ENCODE measurements at places on chromosomes 16 and 17. TPM values are rescaled to one million over a fixed set of nuclear protein-coding genes. Genes with fewer than 3 reads are reported as not detected.
A peak's percentile ranks its signal among the peaks of the same experiment; 100 is the strongest.

DNA sequence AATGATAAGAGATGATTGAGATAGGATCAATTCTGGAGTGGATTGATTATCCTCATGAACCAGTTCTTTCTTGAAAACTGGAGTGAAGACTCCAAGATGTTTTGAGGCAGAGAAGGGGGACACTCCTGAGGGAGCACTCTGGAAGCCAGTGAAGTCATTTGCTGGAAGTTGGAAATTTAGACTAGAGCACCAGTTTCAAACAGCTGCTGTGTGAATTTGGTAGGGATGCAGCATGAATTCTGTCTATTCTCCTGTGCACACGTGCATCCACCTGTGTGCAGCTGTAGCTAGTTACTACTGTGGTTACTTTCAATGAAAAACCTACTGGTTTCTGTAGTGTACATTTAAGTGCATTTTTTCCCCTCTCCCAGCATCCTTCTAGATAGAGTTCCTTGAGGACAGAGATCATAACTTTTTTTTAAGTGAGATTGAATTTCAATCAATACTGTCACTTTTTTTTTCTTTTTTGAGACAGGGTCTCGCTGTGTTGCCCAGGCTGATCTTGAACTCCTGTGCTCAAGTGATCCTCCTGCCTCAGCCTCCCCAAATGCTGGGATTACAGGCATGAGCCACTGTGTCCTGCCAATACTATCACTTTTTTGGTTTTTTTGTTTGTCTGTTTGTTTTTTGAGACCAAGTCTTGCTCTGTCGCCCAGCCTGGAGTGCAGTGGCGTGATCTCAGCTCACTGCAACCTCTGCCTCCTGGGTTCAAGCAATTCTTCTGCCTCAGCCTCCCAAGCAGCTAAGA, 65.9 kb downstream of the TUBD1 start:
- H3K27ac ChIP-seq, result peak overlapping the region; percentile 82
- H3K27me3 ChIP-seq, result no peaks in the 10 kb centered on the region
- no peaks in the 10 kb centered on the region for H3K36me3 ChIP-seq
- H3K4me3 ChIP-seq, result no peak overlapping the region

GRCh38 chr16:27363797-27364196, 38.2 kb upstream of the IL21R start:
- H3K36me3 ChIP-seq, result no peaks in the 10 kb centered on the region
- no peak overlapping the region for H3K4me3 ChIP-seq
- no peaks in the 10 kb centered on the region for H3K4me1 ChIP-seq

DNA sequence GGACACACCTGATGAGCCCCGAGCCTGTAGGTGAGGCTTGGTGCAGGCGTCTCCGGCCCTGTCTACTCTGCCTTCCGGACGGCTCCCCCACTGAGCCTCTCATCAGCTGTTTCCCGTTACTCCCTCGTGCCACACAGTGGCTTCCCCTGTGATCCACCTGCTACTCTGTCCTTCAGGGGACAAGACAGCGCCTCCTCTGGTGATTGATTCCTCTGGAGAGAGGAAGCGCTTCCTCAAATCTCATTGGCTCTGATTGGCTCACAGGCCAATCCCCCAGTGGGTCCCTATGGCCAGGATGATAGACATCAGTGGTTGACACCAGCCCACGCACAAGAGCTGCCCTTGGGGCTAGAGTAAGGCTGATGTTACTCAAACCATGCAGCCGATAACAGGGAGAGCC, 24.0 kb downstream of the RNF213 start:
- H3K4me3 ChIP-seq, result no peak overlapping the region
- peaks cover 4% of the 10 kb centered on the region for H3K4me1 ChIP-seq
- H3K36me3 ChIP-seq, result no peaks in the 10 kb centered on the region

DNA sequence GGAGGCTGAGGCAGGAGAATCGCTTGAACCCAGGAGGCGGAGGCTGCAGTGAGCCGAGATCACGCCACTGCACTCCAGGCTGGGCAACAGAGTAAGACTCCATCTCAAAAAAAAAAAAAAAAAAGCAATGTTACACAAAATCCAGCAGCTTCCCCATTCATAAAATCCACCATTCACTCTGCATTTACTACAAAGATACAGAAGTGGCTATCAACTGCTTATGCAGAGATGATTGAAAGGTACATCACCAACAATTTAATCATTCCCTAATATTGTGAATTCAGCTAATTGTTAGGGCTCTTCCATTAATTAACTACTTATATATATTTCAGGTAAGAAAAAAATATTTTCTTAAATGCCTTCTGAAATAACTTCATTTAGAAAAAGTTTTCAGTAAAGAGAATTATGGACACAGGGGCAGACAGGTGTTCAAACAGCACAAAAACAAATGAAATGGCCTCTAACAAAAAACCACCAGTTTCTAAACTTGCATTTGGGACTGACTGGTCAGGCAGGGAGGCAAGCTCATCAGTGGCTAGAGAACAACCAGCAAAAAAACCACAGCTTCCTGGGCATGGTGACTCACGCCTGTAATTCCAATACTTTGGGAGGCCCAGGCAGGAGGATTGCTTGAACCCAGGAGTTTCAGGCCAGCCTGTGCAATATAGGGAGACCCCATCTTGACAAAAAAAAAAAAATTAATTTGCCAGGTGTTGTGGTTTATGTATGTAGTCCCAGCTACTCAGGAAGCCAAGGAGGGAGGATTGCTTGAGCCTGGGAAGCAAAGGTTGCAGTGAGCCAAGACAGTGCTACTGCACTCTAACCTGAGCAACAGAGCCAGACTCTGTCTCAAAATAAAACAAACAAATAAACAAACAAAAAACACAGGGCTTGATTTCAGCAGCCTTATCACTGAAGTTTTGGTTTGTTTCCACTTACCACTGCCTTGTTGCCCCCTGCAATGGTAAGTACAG, 26.3 kb downstream of the ERN1 start:
- H3K36me3 ChIP-seq, result no peaks in the 10 kb centered on the region
- no peak overlapping the region for H3K27ac ChIP-seq
- H3K4me1 ChIP-seq, result peaks cover 5% of the 10 kb centered on the region
- no peak for DNase-seq
- no peaks in the 10 kb centered on the region for H3K27me3 ChIP-seq

DNA sequence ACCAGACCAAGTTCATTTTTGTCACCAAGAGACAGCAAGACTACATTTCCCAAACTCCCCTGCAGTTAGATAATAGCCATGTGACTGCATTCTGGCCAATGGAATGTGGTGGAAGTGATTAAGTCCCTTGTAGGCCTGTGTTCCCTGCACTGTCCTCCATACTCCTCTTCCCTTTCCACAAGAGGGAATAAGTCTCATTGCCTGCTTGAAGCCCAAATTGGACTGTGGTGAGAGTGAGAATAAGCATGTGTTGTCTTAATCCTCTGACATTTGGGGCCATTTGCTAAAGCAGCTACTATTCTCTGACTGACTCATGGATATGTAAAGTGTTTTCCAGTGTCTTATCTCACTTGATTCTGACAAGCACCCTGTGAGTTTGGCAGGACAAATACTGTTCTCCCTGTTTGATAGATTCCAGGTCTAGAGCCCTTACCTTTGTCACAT, 20.7 kb downstream of the PIK3R6 start:
- no peaks in the 10 kb centered on the region for H3K27me3 ChIP-seq
- no peak overlapping the region for H3K4me3 ChIP-seq
- no peak overlapping the region for H3K27ac ChIP-seq
- no peaks in the 10 kb centered on the region for H3K4me1 ChIP-seq

DNA sequence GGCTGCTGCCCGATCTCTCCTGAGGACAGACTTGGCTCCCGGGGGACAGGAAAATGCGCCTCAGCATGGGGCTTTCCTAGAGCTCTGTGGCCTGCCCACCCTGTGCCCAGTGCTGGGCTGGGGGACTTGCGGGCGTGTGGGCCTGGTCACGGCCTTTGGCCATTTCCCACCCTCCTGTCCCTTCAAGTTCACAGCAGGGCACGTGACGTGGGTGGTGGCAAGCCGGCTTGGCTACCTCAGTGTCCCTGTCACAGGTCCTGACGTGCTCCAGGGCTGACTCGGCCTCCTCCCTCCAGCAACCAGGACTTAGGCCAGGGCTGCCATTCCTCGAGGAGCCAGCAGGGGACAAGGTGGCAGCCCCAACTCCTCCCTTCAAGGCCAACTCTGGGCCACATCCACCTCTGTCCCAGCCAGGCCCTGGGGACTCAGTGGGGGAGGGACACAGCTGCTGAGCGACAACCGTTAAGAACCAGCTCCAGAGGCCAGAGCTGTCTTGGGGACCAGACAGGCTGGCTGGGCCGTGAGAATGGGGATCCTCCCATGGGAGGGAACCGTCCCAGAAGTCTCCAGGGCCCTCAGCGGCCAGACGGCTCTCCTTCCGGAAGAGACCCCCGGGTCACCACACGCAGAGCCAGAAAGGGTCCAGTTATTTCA, 981 bp upstream of the UNC13D start:
- peak overlapping the region; percentile 95 for H3K27ac ChIP-seq
- H3K4me1 ChIP-seq, result peaks cover 42% of the 10 kb centered on the region
- peak; percentile 97 for DNase-seq
- H3K27me3 ChIP-seq, result no peaks in the 10 kb centered on the region
- peak overlapping the region; percentile 19 for H3K4me3 ChIP-seq

GRCh38 chr16:87206646-87207451, 110.3 kb downstream of the C16orf95 start:
- no peaks in the 10 kb centered on the region for H3K36me3 ChIP-seq
- no peaks in the 10 kb centered on the region for H3K4me1 ChIP-seq
- no peak overlapping the region for H3K4me3 ChIP-seq
- no peaks in the 10 kb centered on the region for H3K27me3 ChIP-seq

GRCh38 chr16:85238233-85238647, 126.0 kb upstream of the CIBAR2 start:
- peaks cover 18% of the 10 kb centered on the region for H3K4me1 ChIP-seq
- no peaks in the 10 kb centered on the region for H3K36me3 ChIP-seq
- no peaks in the 10 kb centered on the region for H3K27me3 ChIP-seq

DNA sequence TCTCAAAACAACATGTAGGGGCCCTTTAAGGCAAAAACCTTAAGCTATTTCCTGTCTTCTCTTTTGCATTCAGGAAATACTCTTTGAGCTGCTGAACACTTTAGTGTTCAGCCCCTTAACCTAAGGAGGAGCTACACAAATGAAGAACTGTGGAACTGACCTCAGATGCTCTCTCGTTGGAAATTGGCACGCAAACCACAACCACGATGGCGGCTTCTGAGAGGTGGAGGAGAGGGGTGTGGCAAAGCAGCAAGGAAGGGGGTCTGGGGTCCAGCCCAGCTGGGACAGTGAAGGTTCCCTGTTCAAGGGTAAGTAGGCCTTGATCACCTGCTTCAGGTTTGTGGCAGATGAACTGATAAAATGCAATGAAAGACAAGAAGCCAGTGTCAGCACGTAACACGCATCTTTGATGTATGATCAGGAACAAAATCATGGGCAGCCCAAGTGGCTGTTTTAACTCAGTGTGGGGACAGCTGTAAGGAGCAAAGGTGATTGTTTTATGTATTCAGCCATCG, 291.6 kb upstream of the TNRC6C start:
- no peaks in the 10 kb centered on the region for H3K27me3 ChIP-seq
- no peak overlapping the region for H3K27ac ChIP-seq
- H3K4me3 ChIP-seq, result no peak overlapping the region
- DNase-seq, result no peak

DNA sequence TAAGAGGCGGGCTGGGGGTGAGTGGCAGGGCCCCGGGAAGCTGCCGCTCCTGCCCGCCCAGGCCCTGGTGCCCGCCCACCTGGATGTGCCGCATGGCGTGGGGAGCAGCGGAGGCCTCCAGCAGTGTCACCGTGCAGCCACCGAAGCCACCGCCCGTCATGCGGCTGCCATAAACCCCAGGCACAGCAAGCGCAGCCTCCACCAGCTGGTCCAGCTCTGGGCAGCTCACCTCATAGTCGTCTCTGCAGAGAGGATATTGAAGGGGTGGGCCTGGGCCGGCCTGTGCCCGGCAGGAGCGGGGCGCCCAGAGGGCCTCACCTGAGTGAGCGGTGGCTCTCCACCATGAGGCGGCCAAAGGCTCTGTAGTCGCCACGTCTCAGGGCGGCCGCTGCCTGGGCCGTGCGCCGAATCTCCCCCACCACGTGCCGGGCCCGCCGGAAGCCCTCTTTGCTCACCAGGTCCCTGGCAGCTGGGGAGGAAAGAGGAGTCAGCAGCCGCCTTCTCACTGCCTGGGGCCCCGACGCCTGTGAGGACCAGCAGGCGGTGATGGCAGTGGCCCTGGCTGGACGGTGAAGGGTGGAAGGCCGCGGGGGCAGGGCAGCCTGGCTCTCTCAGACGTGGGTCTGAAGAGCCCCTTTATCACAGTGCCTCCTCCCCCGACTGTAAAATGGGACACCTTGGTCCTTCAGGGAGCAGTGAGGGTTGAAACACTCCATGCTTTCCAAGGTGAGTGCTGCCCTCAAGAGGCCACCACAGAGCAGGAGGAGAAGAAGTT, 6.7 kb downstream of the GALK1 start:
- peaks cover 8% of the 10 kb centered on the region for H3K4me1 ChIP-seq
- H3K27ac ChIP-seq, result no peak overlapping the region
- H3K4me3 ChIP-seq, result no peak overlapping the region
- H3K27me3 ChIP-seq, result no peaks in the 10 kb centered on the region
- H3K36me3 ChIP-seq, result no peaks in the 10 kb centered on the region

DNA sequence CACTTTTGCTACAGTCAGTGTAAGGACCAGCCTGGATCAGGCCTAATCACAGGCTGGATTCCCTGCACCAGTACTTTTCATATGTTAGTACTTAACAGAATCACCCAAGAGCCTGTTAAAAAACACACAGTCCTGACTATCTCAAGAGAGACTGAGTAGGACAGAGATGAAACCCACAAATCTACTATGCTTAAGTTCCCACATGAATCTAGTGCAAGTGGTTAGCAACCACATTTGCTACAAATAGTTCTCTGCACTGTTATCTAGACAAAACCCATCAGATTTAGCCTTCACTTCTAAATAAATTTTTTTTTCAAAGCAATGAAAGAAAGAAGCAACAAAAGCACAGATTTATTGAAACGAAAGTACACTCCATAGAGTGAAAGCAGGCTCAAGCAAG, 38.9 kb downstream of the SSH2 start:
- no peaks in the 10 kb centered on the region for H3K36me3 ChIP-seq
- DNase-seq, result no peak
- no peaks in the 10 kb centered on the region for H3K4me1 ChIP-seq
- H3K4me3 ChIP-seq, result no peak overlapping the region

- no peaks in the 10 kb centered on the region for H3K36me3 ChIP-seq
- H3K4me1 ChIP-seq, result no peaks in the 10 kb centered on the region
- H3K4me3 ChIP-seq, result no peak overlapping the region
Measured at GRCh38 chr17:37736428-37736827, 8.4 kb downstream of the HNF1B start.

GRCh38 chr17:76246080-76247066, 6.1 kb upstream of the RNF157 start:
- peak overlapping the region; percentile 86 for H3K27ac ChIP-seq
- no peaks in the 10 kb centered on the region for H3K36me3 ChIP-seq
- DNase-seq, result peak; percentile 60
- H3K4me3 ChIP-seq, result no peak overlapping the region

DNA sequence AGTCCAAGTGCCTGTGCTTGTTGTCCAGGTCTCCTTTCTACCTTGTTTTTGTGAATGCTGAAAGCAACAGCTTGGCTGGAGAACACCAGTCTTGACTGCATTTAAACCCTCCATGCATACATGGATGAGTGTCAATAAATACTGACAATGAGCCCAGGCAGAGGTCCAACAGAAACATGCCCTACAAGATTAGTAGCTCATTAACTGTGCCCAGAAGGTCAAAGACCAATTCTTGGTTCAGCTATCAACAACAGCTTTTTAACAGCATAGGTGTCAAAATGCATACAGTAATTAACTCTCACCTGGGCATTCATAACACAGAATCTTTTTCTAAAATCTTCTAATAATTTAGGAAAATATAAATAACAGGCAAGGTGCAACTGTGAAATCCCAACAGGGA, 63.2 kb downstream of the N4BP1 start:
- H3K4me3 ChIP-seq, result no peak overlapping the region
- H3K4me1 ChIP-seq, result peaks cover 24% of the 10 kb centered on the region
- DNase-seq, result no peak
- H3K27ac ChIP-seq, result no peak overlapping the region

Gene SYCE1L
- polyA plus RNA-seq, result 0.27 TPM

Gene KRT27
- not detected for polyA plus RNA-seq
